ENCODE measurements at places on chromosomes 16 and 17.

- DNase-seq, result no peak
Measured at GRCh38 chr17:5619088-5619740, 34.9 kb upstream of the NLRP1 start.

DNA sequence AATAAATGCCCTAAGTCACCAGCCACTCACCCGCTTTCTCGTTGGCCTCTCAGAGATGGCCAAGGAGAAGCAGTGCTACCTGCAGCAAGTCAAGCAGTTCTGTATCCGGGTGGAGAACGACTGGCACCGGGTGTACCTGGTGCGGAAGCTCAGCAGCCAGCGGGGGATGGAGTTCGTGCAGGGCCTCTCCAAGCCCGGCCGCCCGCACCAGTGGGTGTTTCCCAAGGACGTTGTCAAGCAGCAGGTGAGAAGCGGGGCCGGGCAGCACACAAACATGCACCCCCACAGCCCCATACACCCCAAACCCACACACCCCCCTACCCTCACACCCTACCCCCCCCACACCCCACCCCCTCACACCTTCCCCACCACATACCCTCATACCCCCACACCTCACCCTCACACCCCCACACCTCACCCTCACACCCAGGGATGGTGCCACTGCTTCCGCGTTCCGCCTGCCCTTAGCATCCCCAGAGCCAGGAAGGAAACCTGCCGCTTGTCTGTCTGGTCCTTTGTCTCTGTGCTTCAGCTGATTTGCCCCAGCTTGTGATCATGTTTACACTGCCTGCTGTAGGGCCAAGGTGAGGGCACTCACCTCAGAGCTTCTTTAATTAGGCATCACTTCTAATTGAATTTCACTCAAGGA lies 41.9 kb upstream of the ENDOV start:
- DNase-seq, result no peak

GRCh38 chr17:66652840-66653507 lies 181.9 kb upstream of the CACNG5 start:
- DNase-seq, result no peak

GRCh38 chr16:739560-740458 lies 988 bp downstream of the CIAO3 start:
- no peak for DNase-seq

- DNase-seq, result no peak
Measured at GRCh38 chr16:65509172-65509571, 387.3 kb upstream of the CDH11 start.

GRCh38 chr17:74512624-74513091 lies 18.6 kb downstream of the CD300LB start:
- no peak for DNase-seq

DNA sequence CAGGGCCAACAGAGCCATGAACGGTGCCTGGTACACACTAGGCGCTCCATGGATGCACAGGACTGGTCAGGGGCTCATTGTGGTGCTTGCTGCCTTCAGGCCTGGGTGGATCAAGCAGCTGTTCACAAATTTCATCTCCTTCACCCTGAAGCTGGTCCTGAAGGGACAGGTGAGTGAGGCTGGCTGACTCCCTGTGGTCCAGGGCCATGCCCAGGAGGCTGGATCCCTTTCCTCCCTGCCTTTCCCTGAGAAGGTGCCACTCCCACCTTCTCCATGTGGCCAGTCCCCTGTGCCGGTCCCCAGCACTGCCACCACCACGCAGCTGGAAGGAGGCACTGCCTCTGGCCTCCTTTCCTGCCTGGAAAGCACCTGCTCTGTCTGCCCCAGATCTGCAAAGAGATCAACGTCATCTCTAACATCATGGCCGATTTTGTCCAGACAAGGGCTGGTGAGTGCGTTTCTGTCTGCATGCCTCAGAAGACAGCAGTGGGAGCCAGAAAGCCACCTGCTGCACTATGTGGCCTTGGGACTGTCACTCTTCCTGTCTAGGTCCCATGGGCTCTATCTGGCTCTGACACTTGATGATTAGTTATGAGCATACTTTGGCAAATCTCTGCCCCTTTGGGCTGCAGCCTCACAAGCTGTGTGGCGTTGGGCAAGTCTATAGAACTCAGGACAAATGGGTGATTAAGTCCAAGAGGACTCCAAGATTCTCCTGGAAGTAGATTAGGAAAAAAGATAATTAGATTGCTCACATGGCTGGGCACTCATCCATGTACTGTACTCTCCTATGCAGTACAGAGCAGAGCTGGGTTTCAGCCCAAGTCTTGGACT lies 9.4 kb downstream of the CETP start:
- DNase-seq, result peak; percentile 19

DNA sequence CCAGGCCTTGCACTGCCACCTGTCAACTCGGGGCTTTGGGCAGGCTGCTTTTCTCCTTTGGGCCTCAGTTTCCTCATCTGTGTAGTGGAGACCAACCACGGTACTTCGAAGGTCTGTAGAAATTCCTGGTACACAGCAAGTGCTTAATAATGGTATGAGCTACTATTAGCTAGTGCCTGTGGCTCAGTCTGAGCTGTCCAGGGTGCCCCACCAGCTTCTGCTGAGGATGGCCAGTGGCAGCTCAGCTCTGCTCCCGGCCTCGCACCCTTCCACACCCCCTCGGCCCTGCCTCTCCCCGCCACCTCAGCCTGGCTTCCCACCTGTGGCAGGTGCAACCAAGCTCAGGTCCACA lies 26.2 kb upstream of the PLCG2 start:
- DNase-seq, result no peak

DNA sequence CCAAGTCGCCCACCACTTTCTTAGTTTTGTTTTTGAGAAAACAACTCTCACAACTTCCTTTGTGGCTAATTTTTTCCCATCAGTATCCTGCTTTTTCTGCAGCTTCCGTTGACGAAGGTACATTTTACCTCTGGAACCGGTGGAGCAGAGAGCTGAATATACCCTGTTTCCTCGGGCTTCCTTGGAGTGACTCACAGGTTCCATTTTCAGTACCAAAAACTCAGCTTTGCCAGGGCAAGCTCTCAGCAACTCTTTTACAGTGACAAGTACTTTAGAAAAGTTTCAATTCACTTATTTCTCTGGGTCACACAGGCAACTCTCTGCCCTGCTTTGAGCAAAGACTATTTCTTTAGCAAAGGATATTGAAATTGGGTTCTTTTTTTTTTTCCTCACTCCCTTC lies 318.9 kb downstream of the SNX29 start:
- no peak for DNase-seq

DNA sequence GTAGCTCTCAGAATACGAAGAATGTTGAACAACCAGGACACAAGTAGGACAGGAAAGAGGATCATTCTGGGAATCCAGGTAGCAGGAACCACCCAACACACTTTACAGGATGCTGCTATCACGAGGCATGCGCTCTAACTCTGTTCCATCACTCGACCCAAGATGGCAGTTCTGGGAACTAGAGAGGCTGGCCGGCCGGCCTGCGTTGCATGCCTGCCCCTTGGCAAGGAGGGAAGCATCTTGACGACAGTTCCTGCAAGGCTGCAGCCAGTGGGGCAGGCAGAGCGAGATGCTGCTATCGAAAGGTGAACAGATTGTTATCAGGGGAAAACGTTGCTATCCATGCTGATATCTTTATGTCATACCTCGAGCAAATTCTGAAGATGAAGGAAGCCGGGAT lies 19.2 kb upstream of the SLC46A1 start:
- DNase-seq, result no peak
